D721Med (cell line): ENCODE measurements at places on chromosomes 11 and 22.

DNA sequence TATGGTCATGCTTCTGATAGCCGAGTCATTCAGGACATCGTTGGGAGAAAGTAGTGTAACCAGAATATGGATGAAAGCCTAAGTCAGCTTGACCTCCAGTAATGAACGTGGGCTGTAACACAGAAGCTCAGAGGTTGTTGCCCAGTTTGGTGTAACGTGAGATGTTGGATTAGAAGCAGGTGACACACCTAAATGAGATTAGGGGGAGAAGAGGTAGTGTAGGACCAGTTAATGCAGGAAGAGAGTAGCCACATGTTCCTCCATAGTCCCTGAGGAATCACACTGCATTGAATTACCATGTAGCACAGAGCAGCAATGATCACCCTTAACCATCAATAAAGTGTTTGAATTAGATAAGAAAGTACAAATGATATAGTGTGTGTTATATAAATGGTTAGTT, 20.4 kb downstream of the FBXO7 start:
- DNase-seq: no peak

DNA sequence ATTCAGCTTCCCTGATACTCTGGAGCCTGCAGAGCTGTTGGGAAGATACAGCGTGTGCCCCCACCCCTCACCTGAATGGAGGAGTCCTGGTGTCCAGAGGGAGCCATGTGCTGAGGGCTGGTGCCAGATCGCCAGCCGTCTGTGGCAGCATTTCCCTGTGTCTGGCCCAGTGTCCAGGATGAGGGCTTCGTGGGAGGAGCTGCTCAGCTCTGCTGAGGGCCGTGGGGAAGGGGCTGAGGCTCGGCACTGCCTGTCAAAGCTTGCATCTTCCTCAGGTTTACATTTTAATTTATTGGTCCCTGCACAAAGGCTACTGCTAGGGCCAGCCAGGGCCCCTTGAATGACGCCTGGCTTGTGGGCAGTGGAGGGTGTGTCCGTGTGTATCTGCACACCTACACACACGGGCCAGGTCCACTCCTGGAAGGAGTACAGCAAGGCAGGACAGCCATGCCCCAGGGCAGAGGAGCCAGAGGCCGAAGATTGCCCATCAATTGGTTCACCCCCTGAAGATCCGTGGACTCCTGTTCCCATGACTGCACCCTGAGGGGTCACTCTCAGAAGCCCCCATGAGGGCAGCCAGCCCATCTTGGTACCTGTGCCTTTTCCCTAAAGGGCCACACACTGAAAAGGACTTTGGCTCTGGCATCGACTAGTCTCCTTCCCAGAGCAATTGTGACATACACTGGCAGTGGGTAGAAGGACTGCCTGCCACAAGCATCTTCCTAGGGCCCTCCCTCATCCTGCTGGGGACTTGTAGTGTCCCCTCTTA, 107.7 kb upstream of the PARVA start:
- DNase-seq: no peak

GRCh38 chr22:47064016-47064415, 301.6 kb downstream of the TBC1D22A start:
- no peak for DNase-seq

DNA sequence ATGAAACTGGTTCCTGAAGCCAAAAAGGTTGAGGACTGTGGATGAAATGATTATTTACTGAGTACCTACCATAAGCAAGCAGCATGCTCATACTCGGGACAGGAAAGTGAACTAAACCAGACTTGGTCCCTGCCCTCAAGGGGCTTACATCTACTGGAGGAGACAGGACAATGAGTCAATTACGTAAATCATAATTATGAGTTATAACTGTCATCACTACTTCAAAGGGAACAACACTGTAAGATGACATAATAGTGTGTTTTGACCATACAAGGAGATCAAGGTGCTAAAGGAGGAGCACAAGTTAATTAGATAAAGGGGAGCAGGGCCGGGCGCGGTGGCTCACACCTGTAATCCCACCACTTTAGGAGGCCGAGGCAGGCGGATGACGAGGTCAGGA, 2.5 kb downstream of the FAM227A start:
- no peak for DNase-seq

- no peak for DNase-seq
Observed at GRCh38 chr11:1401171-1401445, 11.4 kb downstream of the BRSK2 start.

- no peak for DNase-seq
Observed at GRCh38 chr22:30502153-30502552, 3.3 kb downstream of the SEC14L4 start.

DNA sequence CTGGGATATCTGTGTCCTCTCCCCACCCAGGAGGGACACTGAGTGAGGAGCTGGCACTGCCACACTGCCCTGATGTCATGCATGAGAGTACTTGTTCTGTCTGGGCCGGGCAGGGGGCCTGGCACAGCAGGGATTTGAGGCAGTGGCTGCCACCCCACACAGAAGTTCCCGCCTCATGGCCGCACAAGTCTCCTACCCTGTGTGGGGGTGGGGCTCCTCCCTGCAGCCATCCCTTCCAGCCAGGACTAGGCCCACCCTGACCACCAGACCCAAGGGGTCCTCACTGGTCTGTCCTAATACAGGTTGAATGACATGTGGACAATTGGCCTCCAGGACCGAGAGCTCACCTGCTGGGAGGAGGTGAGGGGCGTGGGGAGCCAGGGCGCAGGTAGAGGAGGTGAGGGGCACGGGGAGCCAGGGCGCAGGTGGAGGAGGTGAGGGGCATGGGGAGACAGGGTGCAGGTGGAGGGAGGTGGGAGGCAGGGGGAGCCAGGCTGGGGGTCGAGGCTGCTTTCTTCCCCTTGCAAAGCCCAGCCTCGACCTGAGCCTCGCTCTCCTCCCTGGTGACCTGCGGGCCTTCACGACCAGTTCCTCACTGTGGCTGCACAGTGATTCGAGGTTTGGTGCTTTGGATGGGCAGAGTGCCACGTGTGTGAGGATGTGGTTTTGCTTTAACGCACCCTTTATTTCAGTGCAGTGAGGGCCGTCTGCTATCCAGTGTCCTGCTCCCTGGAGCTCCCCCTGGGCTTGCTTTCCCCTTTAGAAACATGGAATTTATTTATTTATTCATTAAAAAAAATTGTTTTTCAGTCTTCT, 7.4 kb downstream of the LZTR1 start:
- DNase-seq: no peak

DNA sequence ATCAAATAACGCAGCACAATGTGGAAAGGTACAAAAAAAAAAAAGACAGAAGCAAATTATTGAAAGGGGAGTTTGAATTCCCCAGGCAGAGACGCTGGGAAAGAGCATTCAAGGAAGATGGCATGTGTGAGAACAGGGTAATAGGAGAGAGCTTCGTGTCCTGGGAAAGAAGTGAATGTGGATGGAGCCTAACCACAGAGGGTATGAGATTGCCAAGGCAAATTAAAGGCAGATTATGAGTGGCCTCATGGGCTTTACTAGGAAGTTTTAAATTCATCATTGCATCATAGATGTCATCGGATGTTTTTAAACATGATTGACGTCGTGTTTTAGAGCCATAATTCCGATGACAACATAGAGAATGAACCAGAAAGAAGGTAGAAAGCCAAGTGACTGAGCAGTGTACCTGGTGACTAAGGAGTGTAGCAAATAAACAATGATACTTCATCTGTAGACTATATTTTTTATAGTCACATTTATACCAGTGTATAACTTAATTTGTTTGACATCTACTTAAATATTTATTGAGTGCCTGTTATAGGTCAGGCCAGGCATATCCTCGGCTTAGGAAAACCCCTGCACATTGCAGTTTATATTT, 151.4 kb downstream of the MSANTD4 start:
- DNase-seq: no peak

GRCh38 chr22:47034905-47035419, 272.5 kb downstream of the TBC1D22A start:
- DNase-seq: no peak

DNA sequence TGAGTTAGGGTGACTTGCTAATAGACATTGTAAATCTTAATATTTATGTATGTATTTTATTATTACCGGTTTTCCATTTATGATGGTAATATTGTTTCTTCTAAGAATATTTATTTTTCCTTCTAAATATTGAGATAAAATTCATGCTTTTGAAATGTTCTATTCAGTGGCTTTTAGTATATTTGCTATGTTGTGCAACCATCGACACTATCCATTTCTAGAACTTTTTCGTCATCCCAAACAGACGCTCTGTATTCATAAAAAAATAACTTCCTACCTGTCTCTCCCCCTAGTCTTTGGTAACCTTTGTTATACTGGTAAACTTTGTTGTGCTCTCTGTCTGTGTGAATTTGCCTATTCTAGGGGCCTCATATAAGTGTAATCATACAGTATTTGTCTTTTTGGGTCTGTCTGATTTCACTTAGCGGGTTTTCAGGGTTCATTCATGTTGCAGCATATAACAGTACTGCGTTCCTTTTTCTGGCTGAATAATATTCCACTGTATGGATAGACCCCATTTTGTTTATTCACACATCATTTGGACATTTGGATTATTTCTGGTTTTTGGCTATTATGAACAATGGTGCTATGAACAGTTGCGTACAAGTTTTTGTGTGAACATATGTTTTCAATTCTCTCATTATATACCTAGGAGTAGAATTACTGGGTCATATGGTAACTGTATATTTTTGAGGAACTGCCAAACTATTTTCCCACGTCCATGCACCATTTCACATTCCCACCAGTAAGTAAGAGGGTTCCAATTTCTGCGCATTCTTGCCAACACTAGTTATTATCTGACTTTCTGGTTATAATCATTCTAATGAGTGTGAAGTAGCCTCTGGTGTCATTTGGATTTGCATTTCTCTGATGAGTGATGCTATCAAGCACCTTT, 15.9 kb downstream of the NEAT1 start:
- no peak for DNase-seq

GRCh38 chr11:23569134-23569533, 708.9 kb upstream of the CCDC179 start:
- DNase-seq: no peak
